ENCODE measurements at places on chromosomes 6 and 20.
A peak's percentile ranks its signal among the peaks of the same experiment; 100 is the strongest.

DNA sequence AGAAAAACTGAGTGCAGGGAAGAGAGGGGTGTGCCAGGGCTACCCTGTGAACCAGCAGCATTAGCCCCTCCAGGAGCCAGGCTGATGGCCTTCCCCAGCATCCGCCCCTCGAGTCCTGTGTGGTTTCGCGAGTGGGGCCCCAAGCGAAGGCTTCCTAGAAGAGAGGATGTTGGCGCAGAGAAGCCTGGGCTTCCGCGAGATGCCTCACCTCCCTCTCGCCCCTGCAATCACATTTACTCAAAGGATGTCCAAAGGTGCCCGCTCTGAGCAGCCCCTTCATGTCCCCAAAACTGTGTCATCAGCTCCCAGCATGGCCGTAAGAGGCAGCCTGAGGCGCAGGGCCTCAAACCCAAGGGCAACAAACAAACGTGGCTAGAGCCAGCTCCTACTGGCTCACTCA lies 111.7 kb downstream of the PREX1 start:
- peak; percentile 78 for DNase-seq

DNA sequence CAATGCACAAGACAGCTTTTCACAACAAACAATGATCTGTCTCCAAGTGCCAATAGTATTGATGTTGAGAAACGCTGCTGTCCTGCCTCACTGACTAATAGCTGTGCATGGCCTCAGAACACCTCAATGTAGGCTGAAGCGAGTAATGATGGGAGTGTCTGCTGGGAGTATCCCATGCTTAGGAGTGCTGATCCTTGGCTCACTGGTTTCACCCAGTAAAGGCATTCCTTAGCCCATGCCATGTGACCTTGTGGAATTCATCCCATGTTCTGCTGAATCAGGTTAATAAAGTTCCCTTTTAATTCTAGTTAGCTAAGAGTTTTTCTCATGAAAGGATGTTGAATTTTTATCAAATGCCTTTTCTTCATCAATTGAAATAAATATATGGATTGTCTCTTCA lies 3.8 kb upstream of the WFDC12 start:
- DNase-seq, result no peak

DNA sequence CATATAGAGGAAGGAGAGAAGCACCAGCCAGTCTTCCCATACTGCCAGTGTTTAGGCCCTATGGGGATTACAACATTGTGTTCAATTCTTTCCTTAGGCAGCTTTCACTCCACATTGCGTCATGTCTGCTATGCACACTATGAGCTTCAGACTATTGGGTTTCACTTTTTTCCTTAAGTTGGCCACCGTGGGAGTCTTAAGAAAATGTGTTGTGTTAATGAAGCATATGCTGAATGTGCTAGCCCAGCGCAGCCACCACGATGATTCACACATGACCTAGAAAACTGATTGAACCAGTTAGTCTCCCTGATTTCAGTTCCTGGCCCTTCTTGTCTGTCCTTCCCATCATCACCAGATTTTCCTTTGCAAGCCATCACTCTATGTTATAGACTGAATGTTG lies 21.5 kb downstream of the TUBB2B start:
- DNase-seq, result no peak

- no peak for DNase-seq
Measured at GRCh38 chr6:132131758-132132157, 180.6 kb upstream of the CCN2 start.

- DNase-seq, result no peak
Measured at GRCh38 chr6:141677598-141678211, 455.0 kb upstream of the GJE1 start.

- DNase-seq, result peak; percentile 79
Measured at GRCh38 chr6:26233649-26234420, 131.2 kb upstream of the BTN3A2 start.

DNA sequence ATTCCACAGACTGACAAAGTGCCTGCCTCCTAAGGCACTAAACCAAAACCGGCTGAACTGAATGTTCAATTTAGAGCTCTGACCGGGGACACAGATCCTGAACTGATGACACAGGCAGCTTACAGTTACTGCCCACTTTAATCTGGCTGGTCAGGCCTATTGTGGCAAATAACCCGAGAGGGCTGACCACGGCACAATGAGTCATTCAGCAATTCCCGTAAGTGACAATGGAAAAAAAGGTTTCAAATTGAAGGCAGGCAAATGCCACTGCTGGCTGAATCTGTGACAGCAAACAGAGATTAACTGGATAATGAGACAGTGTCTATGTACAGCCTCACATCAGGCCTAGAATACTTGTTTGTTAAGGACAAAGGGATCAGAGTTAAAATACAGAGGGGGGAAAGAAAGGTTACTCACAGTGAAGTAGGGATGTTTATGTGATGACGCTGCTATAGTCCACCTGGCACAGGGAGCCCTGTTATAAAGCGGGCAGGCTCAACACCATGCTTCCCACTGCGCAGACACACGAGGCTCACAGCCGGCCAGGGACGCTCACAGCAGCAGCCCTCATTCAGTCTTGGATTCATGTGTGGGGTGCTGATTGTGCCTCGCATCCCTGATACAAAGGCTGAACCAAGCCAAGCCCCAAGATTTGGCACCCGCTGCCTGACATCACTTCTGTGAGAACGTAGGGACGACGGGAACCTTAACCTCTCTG lies 54.4 kb downstream of the RTN4IP1 start:
- DNase-seq, result no peak

GRCh38 chr6:37894585-37894984 lies 75.1 kb downstream of the ZFAND3 start:
- DNase-seq, result no peak

DNA sequence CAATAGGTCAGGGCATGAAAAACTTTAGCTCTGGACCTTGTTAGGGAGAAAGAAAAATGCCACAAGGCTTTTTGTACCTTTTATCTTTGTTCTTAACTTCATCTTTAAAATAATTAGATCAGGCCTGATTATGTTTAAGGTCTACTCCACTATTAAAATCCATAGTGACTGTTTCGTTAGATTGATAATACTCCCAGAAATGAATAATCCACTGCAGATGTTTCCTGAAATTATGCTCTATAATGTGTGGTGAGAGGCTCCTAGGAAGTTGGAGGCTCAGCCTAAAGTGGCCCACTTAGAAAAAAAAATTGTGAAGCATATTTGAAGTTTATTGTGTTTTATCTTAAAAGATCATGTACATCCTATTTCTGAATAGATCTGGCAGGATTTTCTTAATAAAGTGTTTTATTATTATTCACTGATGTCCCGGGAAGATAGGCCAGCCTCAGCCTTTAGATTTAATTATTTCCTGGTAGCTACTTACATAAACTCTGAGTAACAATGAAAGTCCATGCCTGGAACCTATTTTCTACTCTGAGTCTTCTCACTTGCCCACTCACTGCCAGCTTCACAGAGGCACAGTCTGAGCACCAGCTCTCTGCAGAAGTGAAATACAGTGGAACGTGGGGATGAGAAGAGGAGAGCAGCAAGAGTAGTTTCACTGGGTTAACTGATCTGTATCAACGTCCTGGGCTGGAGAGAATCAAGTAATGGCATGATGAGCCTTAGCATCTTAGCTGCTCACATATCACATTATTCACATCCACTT lies 126.8 kb upstream of the TMEM170B start:
- DNase-seq, result no peak

- DNase-seq, result peak; percentile 71
Measured at GRCh38 chr6:37059344-37060194, 54.1 kb downstream of the FGD2 start.

DNA sequence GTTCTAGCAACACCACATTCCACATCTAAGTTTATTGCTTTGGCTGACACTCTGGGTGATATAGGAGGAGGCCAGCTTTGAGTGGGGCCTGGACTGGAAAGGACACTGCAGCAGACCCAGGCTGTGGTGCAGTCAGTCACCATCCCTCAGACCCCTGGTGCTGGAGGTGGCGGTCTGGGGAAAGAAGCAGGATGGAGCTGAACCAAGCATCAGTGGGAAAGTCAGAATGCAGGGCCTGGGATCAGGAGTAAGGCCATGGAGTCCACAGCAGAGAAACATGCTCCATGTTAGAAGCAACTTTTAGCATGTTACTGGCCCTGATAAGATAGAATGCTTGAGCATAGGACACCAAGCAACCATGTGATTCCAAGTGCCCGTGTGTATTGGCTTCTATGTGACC lies 5.9 kb downstream of the HLA-A start:
- DNase-seq, result no peak

DNA sequence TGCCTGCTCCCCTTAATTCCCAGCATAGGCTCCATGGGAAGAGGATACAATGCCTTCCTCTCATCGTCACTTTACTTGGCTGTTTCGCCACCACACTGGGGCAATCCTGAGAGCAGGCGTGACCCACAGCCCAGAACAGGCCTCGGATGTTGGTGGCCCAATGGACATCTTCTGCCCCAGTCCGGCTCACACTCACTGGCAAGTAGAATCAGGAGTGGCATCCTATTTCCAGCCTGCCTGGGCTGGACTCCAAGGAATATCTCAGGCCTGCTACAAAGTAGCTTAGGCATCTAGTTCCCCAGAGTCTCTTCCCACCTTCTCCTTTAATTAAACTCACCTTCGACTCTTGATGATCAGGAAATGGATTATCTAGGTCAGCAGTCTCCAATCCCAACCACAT lies 110.5 kb downstream of the LRFN2 start:
- DNase-seq, result no peak

DNA sequence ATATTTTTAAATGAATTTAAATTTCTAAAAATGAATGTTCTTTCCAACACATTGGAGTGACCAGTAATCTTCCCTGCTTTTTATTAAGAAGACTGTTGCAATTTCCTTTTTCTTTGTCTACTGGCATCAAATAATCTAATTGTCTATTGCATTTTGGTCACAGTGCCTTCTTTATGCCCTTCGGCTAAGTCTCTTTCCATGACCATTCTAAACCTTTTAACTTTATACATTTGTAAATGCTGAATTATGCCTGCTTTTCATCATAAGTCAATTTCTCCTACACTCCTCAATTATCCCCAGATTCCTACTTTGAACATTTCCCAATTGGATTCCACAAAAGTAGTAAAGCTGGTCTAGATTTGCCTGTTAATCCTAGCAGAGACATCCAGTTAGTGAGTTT lies 69.1 kb upstream of the HSF2 start:
- no peak for DNase-seq

GRCh38 chr6:84416043-84416657 lies 188.7 kb upstream of the CEP162 start:
- DNase-seq, result no peak

DNA sequence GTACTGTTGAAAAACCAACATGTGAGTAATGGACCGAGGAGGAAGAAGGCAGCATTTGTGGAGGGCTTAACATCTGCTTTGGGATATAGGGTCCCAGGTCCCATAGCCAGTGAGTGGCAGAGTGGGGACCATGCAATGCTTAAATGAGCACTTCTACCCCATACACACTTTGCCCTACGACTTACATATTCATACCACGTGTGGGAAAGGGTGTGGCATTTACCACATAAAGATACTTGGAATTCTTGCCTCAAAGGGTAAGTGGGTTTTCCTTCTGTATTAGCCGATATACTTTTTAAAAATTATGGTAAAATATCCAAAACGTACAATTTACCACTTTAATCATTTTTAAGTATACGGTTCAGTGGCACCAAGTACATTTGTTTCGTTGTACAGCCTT lies 199.3 kb downstream of the BACH2 start:
- DNase-seq, result no peak

GRCh38 chr6:40585651-40586269 lies 1.4 kb downstream of the LRFN2 start:
- DNase-seq, result no peak

- no peak for DNase-seq
Measured at GRCh38 chr6:70150521-70150920, 152.4 kb downstream of the COL9A1 start.

- DNase-seq, result no peak
Measured at GRCh38 chr6:45738057-45738455, 277.6 kb downstream of the CLIC5 start.

- no peak for DNase-seq
Measured at GRCh38 chr6:69584913-69585729, 211.7 kb downstream of the LMBRD1 start.

- DNase-seq, result no peak
Measured at GRCh38 chr20:15005300-15005986, 668.0 kb upstream of the FLRT3 start.

DNA sequence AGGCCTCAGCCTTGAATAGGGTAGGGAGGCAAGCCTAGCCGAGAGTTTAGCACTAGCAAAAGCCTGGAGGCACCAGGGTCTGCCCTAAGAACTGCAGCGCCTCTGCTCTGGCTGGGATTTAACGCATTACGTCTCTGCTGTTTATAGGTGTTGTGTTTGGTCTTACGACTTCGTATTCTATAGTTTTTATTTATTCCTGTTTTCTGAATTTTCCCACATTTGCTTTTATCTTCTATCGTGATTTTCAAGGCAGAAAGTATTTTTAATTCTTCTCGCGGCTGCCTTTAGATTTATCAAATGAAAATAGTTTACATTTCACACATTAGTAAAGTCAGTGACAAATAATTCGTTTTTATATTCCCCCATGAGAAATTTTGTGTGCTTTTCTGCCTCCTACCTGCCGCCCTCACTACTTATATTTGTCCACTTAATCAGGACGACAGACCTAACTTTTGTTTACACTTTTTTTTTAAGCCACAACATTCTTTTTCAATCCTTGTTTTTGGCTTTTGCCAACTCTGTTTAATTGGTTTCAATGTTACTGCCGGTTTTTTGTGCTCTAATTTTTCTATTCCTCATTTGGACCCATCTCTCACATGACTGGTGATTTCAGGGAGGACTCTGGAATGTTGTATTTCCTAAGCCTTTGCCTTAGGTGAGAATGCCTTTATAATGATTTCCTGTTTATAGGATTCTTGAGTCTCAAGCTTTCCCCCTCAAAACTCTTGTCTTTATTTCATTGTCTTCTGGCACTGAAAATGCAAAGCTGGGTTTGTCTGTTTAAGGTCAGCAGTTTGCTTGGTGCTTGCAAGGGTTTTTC lies 1.3 kb upstream of the LZTS3 start:
- DNase-seq, result no peak

- DNase-seq, result no peak
Measured at GRCh38 chr6:79040083-79040482, 38.0 kb downstream of the PHIP start.

GRCh38 chr6:142162780-142163179 lies 15.7 kb downstream of the VTA1 start:
- DNase-seq, result no peak

- DNase-seq, result no peak
Measured at GRCh38 chr6:3392930-3393835, 63.7 kb downstream of the SLC22A23 start.

DNA sequence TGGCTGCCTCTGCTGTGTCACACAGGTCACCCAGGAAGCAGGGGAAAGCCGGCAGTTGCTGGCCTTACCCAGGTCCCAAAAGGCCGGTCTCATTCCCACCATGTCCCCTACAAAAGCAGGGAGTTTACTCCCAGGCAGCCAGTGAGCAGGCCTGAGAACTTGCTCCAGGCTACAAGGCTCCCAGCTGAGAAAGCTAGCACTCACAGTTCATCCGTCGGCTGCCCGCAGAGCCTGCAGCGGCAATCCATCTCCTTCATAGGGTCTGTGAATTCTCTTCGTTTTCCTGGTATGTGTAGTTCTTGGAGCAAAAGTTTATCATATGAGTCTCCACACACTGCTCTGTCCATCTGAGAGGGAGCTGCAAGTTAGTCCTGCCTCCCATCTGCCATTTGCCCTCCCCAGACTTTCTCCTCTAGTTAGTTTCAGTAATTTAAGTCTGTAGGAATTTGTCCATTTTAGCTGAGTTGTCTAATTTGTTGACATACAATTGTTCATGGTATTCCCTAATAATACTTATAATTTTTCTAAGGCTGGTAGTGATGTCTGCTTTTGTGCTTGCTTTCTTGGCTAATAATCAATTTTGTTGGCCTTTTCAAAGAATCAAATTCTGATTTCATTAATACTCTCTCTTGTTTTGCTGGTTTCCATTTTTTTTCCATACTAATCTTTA lies 135.6 kb downstream of the MAP3K4 start:
- no peak for DNase-seq

- DNase-seq, result peak; percentile 82
Measured at GRCh38 chr20:32216179-32217142, 8.8 kb downstream of the POFUT1 start.

Data from mucosa of descending colon (tissue), 3 donors.